GM13977 (cell line): ENCODE measurements at places on chromosomes 7 and 10.

DNA sequence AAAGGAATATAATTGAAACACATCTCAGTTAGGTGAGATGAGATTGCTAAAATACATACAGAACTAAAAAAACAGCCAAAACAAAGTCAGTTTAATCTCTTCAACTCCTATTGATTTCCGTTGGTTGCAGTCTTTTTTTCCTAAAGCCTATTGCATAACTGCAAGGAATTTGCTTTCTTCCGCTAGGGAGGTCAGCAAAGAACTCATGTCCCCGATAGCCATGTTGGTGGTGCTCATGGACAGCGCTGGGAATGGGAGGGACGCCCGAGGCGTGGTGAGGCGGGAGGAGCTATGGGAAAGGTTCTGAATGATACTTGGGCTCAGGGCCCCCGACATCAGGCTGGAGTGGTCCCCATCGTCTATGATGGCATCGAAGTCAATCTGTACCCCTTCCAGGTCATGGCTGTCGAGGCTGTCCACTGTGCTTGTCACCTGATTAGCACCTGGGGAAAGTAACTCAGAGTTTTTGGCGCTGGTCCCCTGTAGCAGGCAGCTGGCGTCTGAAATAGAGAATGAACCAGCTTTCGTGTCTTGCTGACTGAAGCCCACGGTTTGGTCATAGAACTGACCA, 261.4 kb upstream of the INHBA start:
- no peak for DNase-seq

DNA sequence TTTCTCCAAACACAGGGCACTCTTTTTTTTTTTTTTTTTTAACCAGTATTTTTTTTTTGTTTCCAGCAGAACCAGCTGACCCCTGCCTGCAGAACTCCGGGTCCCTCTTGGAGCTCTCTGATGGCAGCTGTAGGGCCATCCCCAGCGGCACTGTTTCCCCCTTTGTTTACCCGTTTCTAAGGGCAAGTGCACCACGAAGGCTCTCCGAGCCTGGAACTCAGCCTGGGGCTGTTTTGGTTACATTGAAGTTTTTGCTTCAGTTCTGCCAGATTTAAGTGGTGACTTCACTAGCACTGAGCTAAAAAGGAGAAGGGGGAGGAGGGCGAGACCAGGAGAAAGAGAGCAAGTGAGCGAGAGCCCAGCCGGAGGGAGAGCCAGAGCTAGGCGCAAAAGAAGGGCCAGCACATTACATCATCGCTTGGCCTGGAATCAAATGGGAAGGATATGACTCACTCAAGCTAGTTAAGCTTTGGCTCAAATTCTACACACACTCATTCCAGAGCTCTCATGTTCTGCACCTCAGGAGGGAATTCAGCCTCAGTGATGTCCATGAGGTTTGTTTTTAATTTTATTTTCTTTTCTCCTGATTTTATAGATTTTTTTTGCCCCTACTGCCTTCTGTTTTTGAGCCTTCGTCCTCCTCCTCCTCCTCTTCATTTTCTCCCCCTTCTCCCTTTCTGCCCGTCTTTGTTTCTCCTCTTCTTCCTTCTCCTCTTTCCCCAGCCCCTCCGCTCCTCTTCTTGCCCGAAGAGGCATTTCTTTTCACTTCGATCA, 272.3 kb downstream of the TRIL start:
- DNase-seq, result peak; percentile 44

GRCh38 chr7:140061607-140061930, 1.2 kb downstream of the PARP12 start:
- no peak for DNase-seq

- DNase-seq, result no peak
Measured at GRCh38 chr10:125093199-125093973, 67.0 kb downstream of the CTBP2 start.

- no peak for DNase-seq
Measured at GRCh38 chr7:130379532-130379920, 768 bp upstream of the CPA1 start.

- no peak for DNase-seq
Measured at GRCh38 chr10:49601857-49602256, 8.3 kb upstream of the SLC18A3 start.

GRCh38 chr10:92690211-92690914, 608 bp downstream of the HHEX start:
- peak; percentile 53 for DNase-seq

DNA sequence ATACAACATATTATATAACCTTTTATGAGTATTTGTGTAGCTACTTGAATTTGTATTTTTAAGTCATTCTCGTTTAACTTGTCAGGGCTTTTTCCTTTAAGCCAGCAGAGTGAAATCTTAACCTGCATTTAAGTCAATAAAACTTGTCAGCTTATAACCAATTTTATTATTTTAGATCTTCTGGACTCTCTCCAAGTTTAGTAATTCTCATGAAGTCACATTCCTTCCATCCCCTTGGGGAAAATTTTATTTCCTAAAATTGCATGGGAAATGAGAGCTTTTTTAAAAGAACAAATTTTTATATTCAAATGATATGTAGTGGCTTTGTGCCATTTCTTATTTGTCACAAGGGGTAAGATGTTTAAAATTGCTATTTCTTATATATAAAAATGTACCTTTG, 74.0 kb downstream of the SEPTIN7 start:
- no peak for DNase-seq

- DNase-seq, result no peak
Measured at GRCh38 chr7:148014541-148014940, 576.0 kb upstream of the C7orf33 start.

DNA sequence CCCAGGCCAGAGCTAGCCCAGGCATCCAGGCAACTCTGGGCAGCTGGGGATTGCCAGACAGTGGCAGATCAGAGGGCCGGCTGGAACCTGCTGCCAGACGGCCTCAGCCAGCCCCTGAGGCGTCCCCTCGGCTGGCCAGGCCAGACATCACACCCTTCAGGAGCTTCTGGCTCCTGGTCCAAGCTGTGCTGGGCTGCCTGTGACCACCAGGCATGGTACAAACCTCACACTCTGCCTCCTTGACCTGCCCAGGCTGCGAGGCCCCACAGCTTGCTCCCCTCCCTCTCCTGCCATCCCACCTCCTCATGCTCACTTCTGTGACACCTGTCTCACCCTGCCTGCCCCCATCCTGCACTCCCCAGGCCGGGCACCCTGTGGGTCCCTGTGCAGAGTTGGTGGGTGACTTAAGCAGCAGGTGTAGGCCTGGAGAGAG, 5.7 kb downstream of the DEPP1 start:
- DNase-seq, result no peak

GRCh38 chr7:155825336-155825735, 13.1 kb upstream of the SHH start:
- no peak for DNase-seq

DNA sequence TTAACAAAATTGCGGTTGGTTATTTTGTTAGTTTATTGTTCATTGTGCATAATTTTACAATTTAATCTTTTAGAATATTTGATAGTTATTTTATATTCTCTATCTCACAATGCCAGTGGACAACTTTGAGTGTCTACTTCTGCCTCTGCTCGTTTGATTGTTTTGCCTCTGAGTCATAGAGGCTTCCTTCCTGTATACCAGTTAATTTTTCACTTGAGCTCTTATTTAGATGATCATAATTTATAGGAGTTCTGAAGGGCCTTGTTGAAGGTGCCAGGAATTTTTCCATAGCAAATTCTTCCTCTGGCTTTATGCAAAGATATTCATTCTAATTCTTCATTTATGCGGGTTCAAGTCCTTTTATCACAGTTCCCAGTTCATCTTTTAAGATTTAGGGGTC, 5.2 kb upstream of the MALRD1 start:
- no peak for DNase-seq

DNA sequence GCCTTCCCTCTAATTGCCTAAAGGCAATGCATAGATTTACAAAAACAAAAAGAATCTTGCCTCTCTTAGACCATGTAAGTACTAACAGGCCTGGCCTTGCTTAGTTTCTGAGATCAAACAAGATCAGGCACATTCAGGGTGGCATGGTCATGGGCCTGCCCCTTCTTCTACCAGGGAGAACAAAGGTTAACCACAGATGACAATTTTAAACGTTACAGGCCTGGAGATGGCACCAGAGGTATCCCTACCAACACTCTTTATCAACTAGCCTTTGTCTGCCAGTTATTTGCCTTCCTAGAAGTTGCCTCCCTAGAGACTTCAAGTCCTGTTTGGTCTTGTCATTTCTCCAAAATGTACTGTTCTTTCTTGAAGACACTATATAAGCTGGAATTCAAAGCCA, 252.6 kb downstream of the DOCK4 start:
- no peak for DNase-seq

DNA sequence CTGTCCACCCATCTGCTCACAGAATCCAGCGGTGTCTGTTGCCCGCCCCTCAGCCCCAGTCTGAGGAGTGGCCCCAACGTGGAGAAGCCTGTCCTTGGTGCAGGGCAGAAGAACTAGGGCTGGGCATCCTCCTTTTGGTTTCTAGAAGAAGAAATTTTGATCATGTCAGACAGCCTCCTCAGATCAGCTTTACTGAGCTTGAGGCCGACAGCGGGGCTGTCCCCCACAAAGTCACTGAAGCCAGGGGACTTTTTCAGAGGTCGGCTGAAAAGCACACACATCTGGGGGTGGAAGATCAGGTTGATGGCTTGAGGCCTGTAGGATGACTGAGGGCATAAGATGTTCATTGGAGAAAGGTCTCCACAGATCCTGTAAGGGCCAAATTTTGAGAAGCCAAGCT, 767.9 kb downstream of the GRID1 start:
- peak; percentile 40 for DNase-seq

DNA sequence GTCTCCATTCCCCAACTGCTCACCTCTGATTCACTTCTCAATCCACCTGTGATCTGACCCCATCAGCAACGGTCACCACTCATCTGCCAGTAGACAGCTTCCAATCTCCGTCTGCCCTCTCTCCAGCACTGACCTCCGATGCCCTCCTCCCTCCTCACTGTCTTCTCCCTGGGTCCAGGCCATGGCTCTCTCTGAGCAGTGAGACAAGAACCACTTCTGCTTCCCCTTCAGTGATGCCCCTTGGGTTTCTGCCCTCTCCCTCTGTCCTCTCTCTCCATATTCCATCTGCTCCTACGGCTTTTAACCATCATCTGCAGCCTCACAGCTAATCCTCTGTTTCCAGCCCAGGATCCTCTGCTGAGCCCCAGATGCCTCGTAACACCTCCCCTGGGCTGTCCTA, 55.5 kb upstream of the OPALIN start:
- no peak for DNase-seq

DNA sequence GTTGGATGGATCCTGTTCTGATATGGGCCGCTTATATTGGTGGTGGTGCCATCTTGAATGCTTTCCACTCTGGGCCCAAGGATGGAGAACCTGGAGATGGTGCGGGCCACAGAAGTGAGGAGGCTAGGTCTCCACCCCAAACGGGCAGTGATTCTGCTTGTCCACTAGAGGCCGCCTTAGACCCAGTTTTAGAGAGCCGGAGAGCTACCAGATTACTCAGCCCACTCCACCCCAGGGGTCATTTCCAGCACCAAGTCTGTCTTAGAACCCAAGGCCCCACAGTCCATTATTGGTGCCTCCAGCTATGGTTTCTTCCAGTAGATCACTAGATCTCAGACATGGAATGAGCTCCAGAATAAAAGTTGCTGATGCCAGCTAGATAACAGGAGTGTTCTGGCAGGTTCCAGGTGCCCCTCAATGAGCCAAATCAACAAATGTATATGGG, 11.8 kb upstream of the CAMK2G start:
- peak; percentile 76 for DNase-seq

DNA sequence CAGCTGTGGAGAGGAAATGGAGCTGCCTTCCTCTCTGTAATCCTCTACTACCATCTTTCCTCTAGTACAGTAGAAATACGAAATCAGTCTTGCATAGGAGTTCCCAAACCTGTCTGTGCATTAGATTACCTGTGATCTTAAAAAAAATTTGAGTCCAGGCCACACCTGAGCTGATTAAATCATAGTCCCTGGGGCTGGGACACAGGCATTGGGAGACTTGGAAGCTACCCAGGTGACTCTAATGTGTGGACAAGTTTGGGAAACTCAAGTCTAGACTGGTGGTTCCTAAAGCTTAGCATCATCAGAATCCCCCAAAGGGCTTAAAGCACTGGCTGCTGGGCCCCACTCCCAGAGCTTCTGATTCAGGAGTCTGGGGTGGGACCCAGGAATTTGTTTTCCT, 152.7 kb upstream of the GLI3 start:
- DNase-seq, result no peak

DNA sequence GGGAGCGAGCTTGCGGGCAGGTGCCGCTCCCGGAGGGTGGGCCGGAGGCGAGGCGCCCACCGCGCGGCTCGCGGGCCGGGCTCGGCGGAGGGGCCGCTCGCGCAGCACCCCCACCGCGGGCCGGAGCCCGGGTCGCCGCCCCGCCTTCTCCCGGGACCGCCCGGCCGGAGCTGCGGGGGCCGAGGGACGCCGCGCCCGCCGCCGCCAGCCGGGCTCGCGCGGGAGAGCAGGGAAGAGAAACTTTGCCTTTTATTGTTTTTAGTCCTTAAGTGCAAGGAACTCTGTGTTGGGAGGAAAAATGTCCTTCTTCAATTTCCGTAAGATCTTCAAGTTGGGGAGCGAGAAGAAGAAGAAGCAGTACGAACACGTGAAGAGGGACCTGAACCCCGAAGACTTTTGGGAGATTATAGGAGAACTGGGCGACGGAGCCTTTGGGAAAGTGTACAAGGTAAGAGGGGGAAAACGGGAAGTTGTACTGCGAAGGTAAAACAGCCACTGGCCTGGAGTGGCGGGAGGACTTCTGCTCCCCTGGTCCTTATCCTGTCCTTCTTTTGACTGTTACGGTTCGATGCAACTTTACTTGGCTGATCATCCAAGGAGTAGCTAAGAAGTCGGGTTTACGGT, 620 bp downstream of the SLK start:
- peak; percentile 72 for DNase-seq

DNA sequence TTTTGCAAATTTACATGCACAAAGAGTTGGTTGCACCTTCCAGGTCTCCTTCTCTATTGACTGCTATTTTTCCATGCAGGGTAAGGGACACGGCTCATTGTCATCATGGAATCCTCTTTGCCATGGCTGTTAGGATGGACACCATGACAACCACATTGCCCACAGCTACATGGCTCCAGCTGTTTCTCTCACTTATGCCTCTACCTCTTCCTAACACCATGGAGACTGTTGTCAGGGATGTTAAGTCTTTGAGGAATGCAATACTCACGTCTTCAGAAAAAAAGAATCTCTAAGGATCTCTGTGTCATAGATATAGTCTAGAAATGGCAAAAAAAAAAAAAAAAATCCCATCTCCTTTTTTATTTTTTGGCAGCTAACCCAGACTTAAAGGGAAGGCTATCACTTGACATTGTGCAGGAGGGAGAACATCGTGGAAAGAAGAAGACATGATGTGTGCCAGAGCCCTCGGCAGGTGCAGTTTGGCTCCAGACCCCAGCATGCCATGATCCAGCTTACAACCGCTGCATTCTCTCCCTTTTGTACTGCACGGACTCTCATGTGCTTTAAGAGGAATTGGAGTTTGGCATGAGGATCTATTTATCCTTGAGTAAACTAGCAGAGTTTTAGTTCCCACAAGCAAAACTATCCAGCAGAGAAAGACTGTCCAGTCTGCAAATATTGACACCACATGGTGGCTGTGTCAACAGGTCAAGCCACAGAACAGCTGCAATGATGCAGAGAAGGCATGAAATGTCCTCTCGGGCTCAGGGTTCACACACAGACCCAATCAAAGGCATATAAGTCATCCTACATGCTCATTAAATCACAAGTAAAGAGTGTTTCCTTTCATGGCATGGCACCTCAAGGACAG, 70.8 kb downstream of the FRMD4A start:
- DNase-seq, result no peak

- DNase-seq, result no peak
Measured at GRCh38 chr10:100101192-100102076, 19.8 kb upstream of the CPN1 start.

GRCh38 chr7:114083166-114084001, 164.6 kb upstream of the PPP1R3A start:
- no peak for DNase-seq

GRCh38 chr7:44430054-44430453, 60.4 kb downstream of the NUDCD3 start:
- no peak for DNase-seq
